ENCODE measurements at places on chromosomes 12 and 14.

DNA sequence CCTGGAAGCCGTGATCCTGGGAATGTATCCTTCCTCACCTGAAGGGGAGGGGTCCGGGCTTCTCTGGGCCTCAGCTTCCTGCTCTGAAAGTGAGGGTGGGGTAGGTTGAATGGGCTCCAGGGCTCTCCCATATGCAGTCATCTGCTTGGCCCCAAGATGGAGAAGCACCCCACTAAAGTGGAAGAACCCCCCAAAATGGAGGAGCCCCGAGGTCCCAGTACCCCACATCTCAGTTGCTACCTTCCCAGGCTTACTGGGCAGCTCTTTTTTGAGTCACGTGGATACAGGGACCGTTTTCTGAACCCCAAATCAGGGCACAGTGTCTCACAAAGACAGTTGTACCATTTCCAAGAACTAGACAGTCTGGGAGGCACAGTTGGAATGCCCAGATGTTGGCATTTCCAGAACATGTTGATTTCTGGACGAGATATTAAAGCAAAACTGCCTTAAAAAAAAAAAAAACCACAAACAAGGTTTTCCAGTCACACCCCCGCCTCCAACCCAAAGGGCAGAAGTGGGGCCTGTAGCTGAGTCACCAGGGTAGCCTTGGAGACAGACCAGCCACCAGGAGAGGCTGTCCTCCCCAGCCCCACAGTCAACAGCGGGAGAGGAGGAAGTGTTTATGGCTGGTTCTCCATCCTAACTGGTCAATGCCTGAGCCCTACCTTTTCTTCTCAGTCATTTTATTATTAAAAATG is 12.1 kb downstream of the VASH1 start:
- no peak for DNase-seq

GRCh38 chr14:63922696-63923421 is 70.1 kb downstream of the SYNE2 start:
- DNase-seq, result no peak

DNA sequence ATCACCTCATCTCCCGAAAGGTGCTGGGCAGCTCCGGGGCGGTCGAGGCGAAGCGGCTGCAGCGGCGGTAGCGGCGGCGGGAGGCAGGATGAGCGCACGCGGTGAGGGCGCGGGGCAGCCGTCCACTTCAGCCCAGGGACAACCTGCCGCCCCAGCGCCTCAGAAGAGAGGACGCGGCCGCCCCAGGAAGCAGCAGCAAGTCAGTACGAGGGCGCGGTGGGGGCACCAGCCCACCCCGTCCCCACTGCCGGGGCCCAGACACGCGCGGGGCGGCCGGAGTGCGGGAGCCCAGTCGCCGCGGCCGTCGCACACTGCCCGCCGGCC is 862 bp downstream of the HMGA2 start:
- DNase-seq, result no peak

DNA sequence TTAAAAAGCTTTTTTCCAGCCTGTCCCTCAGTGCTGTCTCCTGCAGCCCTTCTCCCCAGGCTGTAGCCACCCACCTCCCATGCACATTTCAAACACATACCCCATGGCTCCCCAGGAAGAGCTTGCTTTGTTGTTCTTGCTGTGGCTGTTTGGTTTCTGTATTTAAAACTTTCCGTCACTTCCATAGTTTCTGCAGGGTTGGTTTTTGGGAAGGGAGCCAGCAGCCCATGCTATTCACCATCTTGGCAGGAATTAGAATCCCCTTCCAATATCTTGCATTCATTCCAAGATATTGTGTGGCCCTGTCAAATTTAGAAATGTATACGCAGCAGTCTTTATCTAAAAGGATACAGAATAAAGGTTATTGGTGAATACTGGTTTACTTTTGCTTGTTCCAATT is 29.6 kb downstream of the CFAP251 start:
- no peak for DNase-seq

GRCh38 chr12:7905071-7905470 is 30.9 kb downstream of the SLC2A3 start:
- DNase-seq, result no peak

DNA sequence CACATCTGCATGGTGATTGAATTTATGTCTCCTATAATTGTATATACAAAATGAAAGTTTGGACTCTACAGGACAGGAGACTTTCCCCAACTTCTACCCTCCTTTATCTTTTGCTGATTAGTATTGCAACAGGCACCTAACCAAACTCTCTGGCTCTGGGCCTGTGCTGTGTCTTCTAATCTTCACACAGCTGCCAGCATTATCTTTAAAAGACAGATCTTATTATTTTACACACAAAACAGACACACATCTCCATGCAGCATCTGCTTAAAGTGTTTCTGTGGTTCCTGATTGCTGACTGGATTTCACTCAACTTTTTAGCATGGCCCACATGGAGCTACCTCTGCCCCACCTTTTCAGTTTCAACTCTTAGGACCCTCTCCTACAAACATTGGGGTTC is 154.9 kb upstream of the PELI2 start:
- no peak for DNase-seq

DNA sequence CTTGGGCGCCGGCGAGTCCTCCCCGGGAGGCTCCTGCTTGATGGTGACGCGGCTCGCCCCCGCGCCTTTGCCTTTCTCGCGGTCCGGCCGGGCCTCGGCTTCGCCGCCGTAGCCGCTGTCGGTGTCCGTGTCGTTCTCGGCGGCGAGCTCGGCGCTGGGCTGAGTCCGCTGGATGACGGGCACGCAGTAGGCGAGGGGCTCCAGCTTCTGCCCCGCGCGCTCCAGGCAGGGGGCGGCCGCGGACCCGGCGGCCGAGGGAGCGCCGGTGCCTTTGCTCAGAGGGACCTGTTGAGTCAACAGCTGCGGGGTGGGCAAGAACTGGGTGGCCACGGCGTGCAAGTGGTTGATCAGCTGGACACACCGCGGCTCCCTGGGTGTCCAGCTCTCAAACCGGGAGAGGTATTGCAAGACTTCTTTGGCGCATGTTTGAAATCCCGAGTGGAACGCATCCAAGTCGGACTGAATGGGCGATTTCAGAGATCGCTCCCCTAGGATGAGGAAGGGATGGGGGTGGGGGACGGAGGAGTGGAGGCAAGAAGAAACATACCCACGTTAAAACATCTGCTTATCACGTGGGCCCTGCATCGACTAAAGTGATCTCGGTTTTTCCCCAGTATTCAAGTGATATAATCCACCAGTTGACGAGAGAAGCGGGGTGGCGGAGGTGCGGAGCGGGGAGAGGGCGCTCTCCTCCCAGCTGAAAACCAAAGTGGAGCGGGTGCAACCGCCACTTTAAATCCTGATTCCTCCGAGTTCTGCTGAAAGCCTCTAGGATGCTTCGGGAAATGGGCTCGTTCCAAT is 2.0 kb downstream of the BHLHE41 start:
- DNase-seq, result no peak

DNA sequence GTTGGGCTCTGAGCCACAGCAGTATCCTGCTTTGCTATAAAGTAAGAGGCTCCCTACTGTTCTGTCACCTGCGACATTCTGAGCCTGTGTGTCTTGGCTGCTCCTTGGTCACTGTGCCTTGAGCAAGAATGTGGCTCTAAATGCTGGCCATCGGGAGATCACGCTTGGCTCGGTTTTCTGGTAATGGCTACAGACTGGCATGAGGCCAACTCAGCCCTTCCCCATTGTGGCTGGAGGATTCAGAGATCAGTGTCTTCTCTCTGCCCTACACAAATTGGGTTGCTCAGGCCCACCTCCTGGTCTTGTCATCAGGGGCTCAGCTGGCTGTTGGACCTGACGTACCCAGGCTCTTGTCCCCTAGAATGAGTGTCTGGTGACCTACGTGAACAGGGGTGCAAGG is 94.5 kb downstream of the PLXNC1 start:
- no peak for DNase-seq

- no peak for DNase-seq
These were observed 92.9 kb upstream of the IGF1 start for GRCh38 chr12:102573237-102573636.

- DNase-seq, result no peak
These were observed 23.0 kb downstream of the ZFHX2 start for GRCh38 chr14:23528555-23528954.

- no peak for DNase-seq
These were observed 32.8 kb downstream of the FMNL3 start for GRCh38 chr12:49674318-49674981.

GRCh38 chr12:65529771-65530435 is 251.4 kb downstream of the MSRB3 start:
- no peak for DNase-seq

- DNase-seq, result no peak
These were observed 9.8 kb downstream of the NRDE2 start for GRCh38 chr14:90321891-90322290.

- no peak for DNase-seq
These were observed 3.4 kb downstream of the B4GALNT3 start for GRCh38 chr12:462936-463705.

GRCh38 chr12:12613344-12613743 is 1.7 kb downstream of the CREBL2 start:
- DNase-seq, result no peak

GRCh38 chr12:25950329-25951115 is 8.0 kb upstream of the RASSF8 start:
- no peak for DNase-seq

DNA sequence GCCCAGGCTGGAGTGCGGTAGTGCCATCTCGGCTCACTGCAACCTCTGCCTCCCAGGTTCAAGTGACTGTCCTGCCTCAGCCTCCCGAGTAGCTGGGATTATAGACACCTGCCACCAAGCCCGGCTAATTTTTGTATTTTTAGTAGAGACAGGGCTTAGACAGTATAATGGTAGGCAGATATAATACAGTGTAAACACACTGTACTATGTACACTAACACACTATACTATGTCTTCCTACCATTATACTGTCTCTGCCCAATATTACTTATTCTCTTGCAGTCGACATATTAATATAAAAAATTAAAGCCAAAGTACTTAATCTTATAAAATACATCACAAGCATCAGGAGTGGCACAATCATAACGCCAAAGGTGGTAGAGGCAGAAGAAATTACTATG is 15.0 kb downstream of the DTD2 start:
- DNase-seq, result no peak

GRCh38 chr12:49939707-49940106 is 10.8 kb upstream of the AQP2 start:
- no peak for DNase-seq

DNA sequence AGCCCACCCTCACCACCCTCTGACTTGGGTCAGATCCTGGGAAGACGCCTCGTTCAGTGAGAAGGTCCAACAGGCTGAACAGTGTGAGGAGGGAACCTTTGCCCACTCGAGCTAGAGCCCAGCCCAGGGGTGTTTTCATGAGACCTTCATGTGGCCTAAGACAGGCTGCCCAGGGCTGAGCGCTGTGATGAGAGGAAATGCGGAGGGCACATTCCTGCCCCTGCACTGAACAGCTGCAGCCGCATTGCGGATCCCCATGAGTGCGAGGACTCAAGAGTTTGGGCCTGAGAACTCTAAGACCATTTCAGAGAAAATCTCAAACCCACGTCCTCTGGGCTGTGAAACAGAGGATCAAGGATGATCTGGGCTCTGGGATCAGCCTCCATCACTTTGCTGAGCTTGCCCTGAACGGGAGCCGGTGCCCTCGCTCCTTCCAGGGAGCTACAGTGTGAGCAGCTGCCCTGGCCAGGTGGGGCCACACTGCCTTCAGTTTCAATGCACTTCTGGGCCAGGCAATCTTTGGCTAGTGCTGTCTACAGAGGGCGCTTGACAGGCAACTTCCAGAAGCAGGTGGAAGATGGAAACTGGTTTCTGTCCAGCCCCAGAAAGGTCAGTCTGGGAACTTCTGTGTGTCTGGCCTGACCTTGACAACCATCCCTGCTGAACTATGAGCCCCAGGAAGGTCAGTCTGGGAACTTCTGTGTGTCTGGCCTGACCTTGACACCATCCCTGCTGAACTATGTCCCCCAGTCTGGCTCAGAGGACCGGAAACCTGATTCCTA is 43.5 kb upstream of the P2RX7 start:
- DNase-seq, result no peak

- DNase-seq, result no peak
These were observed 212.0 kb downstream of the ALG10B start for GRCh38 chr12:38528527-38528926.

DNA sequence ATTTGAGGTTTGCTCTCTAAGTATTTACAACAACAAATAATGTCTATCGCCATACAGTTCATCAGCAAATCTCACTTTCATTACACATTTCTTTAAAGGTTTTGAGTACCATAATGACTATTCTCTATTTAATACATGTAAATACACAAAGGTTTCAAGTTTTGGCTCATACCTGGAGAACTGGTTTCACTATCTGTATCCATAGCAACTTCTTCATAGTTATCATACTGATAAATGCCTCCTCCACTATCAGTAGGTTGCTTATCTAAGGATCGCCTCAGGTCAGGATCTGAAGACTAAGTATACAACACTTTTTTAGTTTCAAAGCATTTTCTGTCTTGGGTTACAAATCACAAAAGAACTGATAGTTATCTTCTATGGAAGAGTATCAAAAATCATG is 21.4 kb downstream of the ZFC3H1 start:
- no peak for DNase-seq

- DNase-seq, result no peak
These were observed 13.3 kb upstream of the RARG start for GRCh38 chr12:53245286-53245685.

GRCh38 chr14:93683226-93683625 is 105.1 kb downstream of the PRIMA1 start:
- no peak for DNase-seq

- DNase-seq, result no peak
These were observed 134.2 kb upstream of the SLCO1C1 start for GRCh38 chr12:20560935-20561334.

GRCh38 chr14:43640718-43641267 is 866.3 kb downstream of the FSCB start:
- DNase-seq, result no peak

- no peak for DNase-seq
These were observed 13.5 kb downstream of the SINHCAF start for GRCh38 chr12:31312431-31312830.

DNA sequence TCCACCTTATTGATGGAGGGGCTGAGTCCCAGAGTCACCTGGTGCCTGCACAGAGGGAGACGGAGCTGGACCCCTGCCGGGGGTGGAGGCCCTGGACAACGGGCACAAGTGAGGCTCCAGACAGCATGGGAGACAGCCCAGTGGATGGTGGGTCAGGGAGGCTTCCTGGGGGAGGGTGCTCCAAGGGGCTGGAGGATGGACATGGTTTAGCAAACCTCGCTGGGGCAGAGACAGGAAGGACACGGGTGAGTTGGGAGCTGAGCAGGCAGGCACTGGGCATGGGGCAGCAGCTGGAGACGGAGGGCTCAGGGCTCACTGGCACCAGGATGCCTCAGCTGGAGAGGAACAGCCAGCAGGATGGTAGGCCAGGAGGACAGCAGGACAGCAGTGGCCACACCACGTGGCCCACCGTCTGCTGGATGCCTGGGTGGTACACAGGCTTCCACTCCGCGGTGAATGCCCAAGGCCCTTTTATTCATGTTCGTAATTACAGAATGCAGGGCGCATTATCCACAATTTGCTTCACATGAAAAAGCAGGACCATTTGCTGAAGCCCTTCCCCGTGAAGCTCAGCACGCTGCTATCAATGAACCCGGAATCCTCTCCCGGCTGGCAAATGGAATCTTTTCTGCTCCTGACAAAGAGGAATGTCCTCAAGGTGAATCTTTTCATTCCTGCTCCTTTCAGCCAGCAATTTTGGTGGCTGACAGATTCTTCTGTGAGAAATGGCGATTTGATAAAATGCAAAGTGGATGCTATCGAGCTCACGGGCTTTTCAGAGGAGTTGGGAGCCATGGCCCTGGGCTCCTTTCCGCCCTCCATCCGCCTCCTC is 138.1 kb upstream of the C14orf180 start:
- no peak for DNase-seq

- peak; percentile 28 for DNase-seq
These were observed 66.2 kb downstream of the RNF34 start for GRCh38 chr12:121465921-121466793.

GRCh38 chr14:100790502-100791347 is 35.2 kb upstream of the MEG3 start:
- no peak for DNase-seq

GRCh38 chr14:58746261-58746660 is 108.5 kb downstream of the DACT1 start:
- no peak for DNase-seq

Measured in stimulated activated CD4-positive, alpha-beta T cell treated with anti-CD3 and anti-CD28 coated beads, Interleukin-2, amount 100 ng/mL, for 48 hours (primary cell).